ENCODE measurements at places on chromosomes 12 and 14. TPM values are rescaled to one million over a fixed set of nuclear protein-coding genes. Genes with fewer than 3 reads are reported as not detected.

DNA sequence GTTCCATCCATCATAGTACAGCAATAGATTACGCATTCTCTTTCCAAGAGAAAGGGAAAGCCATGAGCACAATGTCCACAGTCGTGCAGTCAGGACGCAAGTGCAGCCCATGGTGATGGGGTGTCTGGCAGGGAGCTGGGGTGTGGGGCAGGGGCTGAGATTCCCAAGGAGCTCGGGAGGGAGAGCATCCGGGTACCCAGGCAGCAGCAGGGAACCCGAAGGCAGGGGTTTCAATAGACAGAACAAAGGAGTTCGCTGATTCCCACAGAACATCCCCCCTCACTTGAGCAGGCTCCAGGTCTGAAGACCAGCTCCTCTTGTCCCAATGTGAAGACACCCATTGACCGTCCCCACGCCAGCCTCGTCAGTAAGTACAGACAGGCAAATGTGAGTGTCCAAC, 13.5 kb downstream of the ANHX start:
- H3K4me1 ChIP-seq = no peaks in the 10 kb centered on the region
- DNase-seq = no peak
- H3K4me3 ChIP-seq = no peak overlapping the region
- no peaks in the 10 kb centered on the region for H3K27me3 ChIP-seq

DNA sequence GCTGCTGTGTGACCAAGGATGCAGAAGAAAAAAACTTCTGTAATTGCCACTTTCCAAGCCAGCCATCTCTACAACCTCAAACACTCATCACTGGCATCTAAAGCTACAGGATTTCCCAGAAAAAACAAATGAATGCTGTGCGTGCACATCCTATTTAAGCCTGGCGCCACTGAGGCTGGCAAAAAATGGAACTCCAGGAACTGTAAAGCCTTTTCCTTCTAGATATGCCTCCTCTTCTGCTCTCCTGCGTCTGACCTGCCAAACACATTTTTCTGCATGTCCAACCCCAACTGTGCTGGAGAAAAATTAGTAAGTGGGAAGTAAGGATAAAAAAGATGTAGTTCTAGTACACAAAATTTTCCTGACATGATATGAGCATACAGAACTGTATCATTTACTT, 184.9 kb downstream of the ITPR2 start:
- H3K4me1 ChIP-seq = no peaks in the 10 kb centered on the region
- no peak overlapping the region for H3K4me3 ChIP-seq
- H3K36me3 ChIP-seq = no peaks in the 10 kb centered on the region
- no peak overlapping the region for H3K27ac ChIP-seq

GRCh38 chr14:60510254-60510950, 1.5 kb downstream of the SIX6 start:
- no peaks in the 10 kb centered on the region for H3K36me3 ChIP-seq
- no peaks in the 10 kb centered on the region for H3K4me1 ChIP-seq
- H3K27ac ChIP-seq = no peak overlapping the region
- no peaks in the 10 kb centered on the region for H3K27me3 ChIP-seq

GRCh38 chr12:132426349-132427173, 63.4 kb upstream of the FBRSL1 start:
- DNase-seq = no peak
- no peak overlapping the region for H3K27ac ChIP-seq
- no peaks in the 10 kb centered on the region for H3K36me3 ChIP-seq
- H3K4me3 ChIP-seq = no peak overlapping the region
- H3K4me1 ChIP-seq = no peaks in the 10 kb centered on the region
- H3K27me3 ChIP-seq = no peaks in the 10 kb centered on the region

Gene MAP4K5
- total RNA-seq = 53.9 TPM

Gene KLRC4
- 0.78 TPM for total RNA-seq
